ENCODE measurements at places on chromosomes 3 and 15. TPM values are rescaled to one million over a fixed set of nuclear protein-coding genes. Genes with fewer than 3 reads are reported as not detected.

GRCh38 chr3:40216471-40216870 lies 93.0 kb upstream of the EIF1B start:
- no peaks in the 10 kb centered on the region for H3K27me3 ChIP-seq
- no peaks in the 10 kb centered on the region for H3K4me1 ChIP-seq
- H3K36me3 ChIP-seq, result no peaks in the 10 kb centered on the region
- H3K27ac ChIP-seq, result no peak overlapping the region

GRCh38 chr3:14822670-14823390 lies 4.1 kb downstream of the FGD5 start:
- H3K27ac ChIP-seq, result no peak overlapping the region
- H3K4me1 ChIP-seq, result no peaks in the 10 kb centered on the region
- H3K36me3 ChIP-seq, result no peaks in the 10 kb centered on the region
- no peak for DNase-seq
- H3K27me3 ChIP-seq, result no peaks in the 10 kb centered on the region

- no peak overlapping the region for H3K4me3 ChIP-seq
- no peaks in the 10 kb centered on the region for H3K27me3 ChIP-seq
- DNase-seq, result no peak
Observed at GRCh38 chr3:3109407-3110298, 521 bp downstream of the IL5RA start.

GRCh38 chr3:143974271-143975238 lies 2.9 kb downstream of the DIPK2A start:
- H3K4me3 ChIP-seq, result no peak overlapping the region
- no peak overlapping the region for H3K27ac ChIP-seq
- no peak for DNase-seq
- no peaks in the 10 kb centered on the region for H3K36me3 ChIP-seq
- no peaks in the 10 kb centered on the region for H3K27me3 ChIP-seq

The CPNE4 gene
- not detected for polyA plus RNA-seq

The BFSP2 gene
- polyA plus RNA-seq, result 0.50 TPM
